ENCODE measurements at places on chromosomes 3 and 15.

DNA sequence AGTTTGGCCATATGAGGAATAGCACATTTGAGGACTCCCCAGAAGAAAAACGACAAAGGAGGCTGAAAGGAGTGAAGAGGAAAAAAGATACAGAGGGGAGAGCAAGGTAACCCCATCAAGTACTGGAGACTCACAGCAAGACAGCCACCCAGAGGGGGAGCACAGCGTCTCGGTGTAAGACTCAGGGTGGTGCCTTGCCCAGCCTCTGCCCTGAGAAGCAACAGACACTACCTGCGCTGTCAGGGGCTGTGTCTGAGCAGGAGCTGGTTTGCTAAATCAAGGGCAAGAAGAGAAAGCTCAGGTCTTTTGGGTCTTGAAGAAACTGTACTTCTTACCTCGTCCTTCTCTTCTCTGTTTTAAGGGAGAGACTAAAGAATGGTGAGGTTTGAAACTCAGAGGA is 27.9 kb downstream of the FBXO45 start:
- no peak for DNase-seq

- DNase-seq = no peak
Measured at GRCh38 chr3:99954914-99955644, 137.4 kb downstream of the CMSS1 start.

- no peak for DNase-seq
Measured at GRCh38 chr15:65893060-65893459, 23.8 kb downstream of the RAB11A start.

DNA sequence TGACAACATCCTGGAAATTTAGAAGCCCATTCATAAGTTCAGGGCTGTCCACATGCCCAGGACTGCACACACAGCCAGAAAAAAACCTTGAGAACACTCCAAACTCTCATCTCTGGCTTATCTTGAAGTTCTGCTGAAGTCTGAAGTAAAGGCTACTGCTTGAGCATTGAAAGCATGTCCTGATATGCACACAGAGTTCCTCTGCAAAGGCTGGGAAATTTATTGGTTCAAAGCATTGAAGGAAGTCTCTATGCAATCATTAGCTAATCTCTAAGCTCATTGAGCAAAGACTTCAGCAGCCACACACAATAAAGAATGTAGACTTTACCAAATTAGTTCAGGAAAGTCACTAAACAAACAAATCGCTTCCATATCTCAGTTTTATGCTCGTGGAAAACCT is 162.0 kb upstream of the STT3B start:
- no peak for DNase-seq

DNA sequence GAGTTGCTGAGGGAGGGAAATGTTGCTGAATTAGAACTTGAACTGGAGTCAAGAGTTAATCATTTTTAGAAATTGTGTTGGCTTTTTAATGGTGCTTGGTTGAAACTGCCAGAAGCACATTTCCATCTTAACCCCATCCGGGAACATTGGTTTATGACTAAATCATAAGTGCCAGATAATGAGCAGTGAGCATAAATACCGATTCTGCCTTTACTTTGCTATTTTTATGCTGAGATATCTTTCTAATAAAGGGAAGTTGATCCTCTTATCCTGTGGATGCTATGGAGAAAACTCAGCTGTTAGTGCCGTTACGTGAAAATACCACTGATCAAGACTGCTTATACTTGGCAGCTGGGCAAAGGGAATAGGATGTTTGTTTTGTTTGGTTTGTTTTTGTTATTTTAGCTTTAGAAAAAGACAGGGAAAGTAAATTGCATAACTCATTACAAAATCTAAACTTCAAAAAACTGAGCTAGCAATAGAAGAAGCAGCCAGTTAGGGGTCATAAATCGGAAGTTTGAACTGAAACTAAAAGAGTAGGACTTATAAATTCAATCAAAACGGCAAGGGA is 813.1 kb downstream of the NAALADL2 start:
- DNase-seq = no peak

- no peak for DNase-seq
Measured at GRCh38 chr3:30766522-30766921, 127.9 kb downstream of the GADL1 start.

DNA sequence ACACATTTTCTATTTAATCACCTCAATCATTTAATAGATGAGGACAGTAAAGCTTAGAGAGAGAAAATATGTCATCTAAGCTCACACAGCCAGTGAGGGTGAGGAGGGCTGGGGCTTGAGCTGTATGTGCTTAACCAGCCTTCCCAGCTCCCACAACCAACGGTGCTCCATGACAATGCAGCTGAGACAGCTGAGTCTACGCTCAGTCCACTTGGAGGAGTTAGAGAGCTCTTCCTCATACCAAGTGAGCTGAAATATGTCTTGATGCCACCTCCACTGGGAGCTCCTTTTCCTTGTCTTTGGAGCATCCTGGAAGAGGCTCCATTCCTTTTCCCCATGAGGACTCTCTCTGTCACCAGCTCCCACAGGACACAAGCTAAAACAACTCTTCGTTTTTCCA is 9.3 kb downstream of the HOMER2 start:
- no peak for DNase-seq

- DNase-seq = no peak
Measured at GRCh38 chr15:40226736-40227135, 12.1 kb upstream of the PAK6 start.

- no peak for DNase-seq
Measured at GRCh38 chr15:100295939-100296565, 45.7 kb downstream of the ADAMTS17 start.

DNA sequence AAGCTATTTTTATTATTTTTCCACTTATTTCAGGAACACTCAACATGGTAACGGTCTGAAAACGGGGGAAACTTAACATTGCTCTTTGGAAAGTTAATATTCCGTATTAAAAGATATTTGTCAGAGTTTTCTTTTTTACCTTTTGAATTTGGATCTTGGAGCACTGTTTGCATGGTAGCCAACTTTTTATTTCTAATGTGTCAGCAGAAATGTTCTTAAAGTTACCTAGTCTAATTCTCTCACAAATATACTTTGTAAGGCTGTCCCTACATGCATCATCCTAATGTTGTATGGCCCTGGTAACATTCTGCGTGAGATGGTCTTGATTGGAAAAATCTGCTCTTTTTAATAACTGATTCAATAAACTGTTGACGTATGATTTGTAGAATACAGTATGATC is 719.5 kb downstream of the FHIT start:
- no peak for DNase-seq

DNA sequence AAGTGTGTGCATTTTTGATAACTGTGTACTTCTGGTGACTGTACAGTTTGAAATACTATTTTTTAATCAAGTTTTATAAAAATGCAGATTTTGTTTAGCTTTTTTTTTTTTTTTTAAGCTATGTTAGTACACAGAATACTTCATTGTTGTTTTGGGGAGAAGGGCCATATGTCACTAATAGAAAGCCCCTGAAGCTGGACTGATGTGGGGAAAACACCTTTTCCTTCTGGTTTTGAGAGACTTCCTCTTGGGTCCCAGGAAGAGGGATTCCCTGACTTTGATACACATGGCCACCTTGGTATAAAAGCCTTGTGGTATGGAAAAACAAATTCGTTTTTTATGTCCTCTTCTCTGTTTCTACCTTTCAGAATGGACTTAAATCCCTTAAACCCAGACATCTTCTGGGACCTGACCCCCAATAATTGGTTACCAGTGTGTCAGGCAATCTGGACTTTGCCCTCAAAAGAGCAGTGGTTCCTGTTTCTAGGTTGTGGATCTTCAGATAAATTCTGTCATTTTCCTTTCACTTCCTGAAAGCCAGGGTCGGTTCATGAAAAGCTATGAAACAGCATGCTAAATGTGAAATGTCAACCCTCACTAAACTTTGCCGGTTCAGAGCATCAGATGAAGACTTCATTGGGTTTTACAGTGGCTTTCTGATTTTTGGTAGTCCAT is 31.1 kb upstream of the BLOC1S6 start:
- DNase-seq = no peak

DNA sequence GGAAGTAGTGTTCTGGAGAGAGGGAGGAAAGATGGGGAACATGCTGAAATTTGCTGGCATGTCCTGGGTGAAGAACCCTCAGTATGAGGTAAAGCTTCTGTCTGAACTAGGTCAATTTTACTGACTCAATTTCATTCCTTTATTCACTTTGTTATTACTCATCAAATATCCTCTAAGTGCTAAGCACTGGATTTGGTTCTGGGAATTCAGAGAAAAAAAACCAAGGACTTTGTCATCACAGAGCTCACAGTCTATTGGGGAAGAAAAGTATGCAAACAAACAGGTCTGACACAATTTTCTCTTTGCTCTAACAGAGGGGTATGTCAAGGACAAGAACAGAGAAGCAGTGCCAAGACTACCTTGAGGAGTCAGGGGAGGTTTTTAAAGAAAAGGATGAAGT is 68.0 kb downstream of the TFG start:
- no peak for DNase-seq

DNA sequence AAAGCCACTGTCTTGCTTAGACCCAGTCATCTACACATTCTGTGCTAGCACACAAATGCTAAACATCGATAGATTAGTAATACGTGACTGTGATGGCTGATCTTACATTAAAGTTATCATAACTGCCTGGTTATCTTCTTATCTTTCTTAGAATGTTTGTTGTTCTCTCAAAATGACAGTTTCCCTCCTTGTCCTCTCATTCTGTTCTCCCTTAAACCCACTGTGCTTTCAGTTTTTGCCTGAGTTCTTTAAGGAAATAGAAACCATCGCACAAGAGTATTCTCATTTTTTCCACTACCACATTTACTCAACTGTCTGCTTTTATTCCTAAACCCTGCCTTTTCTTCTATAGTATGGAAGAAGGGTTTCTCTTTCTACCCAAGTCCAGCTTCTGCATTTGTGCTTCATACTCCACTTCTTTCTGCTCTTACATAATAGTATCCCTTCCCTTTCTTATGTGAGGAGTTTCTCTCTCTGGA is 17.1 kb downstream of the STX19 start:
- peak; percentile 2 for DNase-seq

DNA sequence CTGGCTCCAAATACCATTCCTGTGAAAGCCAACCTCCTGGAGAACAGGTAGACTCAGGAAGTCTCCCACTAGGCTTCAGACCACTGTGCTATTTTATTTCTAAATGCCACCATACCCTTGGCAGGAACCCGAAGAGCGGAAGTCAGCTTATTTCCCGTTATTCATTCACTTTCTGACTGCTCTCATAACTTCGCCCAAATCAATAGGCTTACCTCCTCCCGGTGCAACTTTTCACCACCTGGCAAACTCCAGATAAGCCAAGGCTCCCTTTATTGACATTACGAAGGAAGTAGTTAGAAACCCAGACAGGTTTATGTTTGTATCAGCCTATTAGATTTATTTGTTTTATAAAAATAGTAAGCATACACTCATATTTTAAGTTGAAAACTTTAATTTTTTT is 3.3 kb upstream of the CCDC54 start:
- no peak for DNase-seq

DNA sequence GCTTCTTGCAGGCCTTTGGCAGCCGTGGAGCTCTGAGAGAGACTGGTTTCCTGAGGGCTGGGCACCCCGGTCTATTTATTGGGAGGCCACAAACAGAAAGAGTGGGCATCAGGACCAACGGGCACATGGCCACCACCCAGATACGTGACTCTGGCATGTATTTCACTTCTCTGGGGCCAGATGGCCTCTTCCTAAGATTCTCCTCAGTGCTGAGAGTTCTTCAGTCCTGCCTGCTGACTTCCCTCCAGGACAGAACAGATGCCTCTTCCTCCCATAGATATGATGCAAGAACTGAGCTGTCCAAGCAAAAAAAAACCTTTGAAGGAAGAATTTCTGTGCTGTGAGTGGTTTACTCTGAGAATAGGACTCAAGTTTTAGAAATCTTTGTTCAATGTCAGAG is 107.7 kb downstream of the IGF2BP2 start:
- no peak for DNase-seq

DNA sequence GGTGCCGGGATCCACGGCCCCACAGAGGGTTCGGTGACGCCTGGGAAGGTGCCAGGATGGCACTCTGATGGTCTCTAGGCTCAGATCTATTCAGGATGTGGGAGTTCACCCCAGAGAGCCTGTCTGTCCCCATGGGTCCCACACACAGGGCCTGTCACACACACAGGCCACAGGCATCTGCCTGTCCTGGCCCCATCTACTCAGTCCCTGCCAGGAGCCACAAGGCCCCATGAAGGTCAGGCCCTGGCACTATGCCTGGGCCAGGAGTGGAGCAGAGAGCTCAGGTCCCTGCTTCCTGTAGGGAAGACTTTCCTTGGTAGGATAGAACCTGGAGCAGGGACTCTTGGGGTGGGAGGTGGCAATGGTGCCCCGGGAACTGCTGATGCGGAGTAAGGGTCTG is 49.0 kb upstream of the FURIN start:
- no peak for DNase-seq

GRCh38 chr3:45528429-45528828 is 66.1 kb upstream of the LIMD1 start:
- DNase-seq = peak; percentile 36

- DNase-seq = no peak
Measured at GRCh38 chr15:45790325-45790943, 155.6 kb downstream of the SQOR start.

DNA sequence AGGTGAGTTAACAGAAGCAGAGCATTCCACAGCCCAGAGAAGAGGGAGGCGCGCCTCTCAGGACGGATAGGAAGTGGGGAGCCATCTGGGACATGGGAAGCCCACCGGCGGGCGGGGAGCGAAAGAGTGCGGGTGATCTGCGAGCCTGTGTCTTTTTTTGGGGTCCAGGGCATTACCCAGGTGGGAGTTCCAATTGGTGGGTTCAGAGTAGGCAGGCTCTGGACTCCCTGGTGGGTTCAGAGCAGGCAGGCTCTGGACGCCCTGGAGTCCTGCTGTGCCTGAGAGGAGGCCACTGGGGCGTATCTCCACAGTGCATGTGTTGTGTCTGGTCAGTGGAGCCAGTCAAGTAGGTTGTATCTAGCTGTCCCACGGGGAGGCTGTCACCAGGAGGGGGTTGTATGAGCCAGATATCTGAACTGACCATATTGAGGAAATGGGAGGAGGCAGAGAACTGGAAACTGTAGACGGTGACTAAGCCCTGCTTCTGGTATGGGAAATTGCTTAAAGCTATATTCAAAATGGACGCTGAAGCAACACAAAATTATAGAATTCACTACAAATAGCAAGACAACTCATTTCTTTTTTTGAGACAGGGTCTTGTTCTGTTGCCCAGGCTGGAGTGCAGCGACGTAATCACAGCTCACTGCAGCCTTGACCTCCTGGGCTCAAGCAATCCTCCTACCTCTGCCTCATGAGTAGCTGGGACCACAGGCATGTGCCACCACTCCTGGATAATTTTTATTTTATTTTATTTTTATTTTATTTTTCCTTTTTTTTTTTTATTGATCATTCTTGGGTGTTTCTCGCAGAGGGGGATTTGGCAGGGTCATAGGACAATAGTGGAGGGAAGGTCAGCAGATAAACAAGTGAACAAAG is 34.5 kb upstream of the CHST2 start:
- no peak for DNase-seq

- no peak for DNase-seq
Measured at GRCh38 chr15:98382139-98382538, 266.2 kb upstream of the IGF1R start.
